ENCODE measurements at places on chromosomes 16 and 17. TPM values are rescaled to one million over a fixed set of nuclear protein-coding genes. Genes with fewer than 3 reads are reported as not detected.

ATP1B2 gene
- total RNA-seq: not detected

RBFOX1 gene
- 0.07 TPM for total RNA-seq

ELMO3 gene
- total RNA-seq: 5.9 TPM

ABCA8 gene
- not detected for total RNA-seq

ASPA gene
- not detected for total RNA-seq

CHTF18 gene
- total RNA-seq: 20.8 TPM

GLP2R gene
- 0.25 TPM for total RNA-seq

DNAH3 gene
- not detected for total RNA-seq

SLFN12 gene
- total RNA-seq: 12.8 TPM

HNF1B gene
- 15.1 TPM for total RNA-seq

RGS9 gene
- total RNA-seq: 10.1 TPM

CCDC40 gene
- total RNA-seq: 4.8 TPM

KRTAP4-6 gene
- total RNA-seq: not detected

ACSM5 gene
- not detected for total RNA-seq

TMEM106A gene
- 5.6 TPM for total RNA-seq

MT1A gene
- not detected for total RNA-seq

BICDL2 gene
- total RNA-seq: 6.9 TPM

ADAT1 gene
- total RNA-seq: 54.6 TPM

XAF1 gene
- 13.3 TPM for total RNA-seq

ABCC11 gene
- not detected for total RNA-seq

TCAP gene
- total RNA-seq: 0.84 TPM

FBXW10 gene
- not detected for total RNA-seq

HLF gene
- 0.25 TPM for total RNA-seq

GUCY2D gene
- total RNA-seq: not detected

SLC5A11 gene
- total RNA-seq: not detected

MT4 gene
- not detected for total RNA-seq

ITGAX gene
- total RNA-seq: 0.14 TPM

SMIM22 gene
- total RNA-seq: 37.0 TPM

MKS1 gene
- total RNA-seq: 16.8 TPM

CDT1 gene
- 11.3 TPM for total RNA-seq

PIK3R5 gene
- total RNA-seq: 1.7 TPM

TBC1D28 gene
- total RNA-seq: not detected

TBC1D26 gene
- total RNA-seq: not detected

C1QTNF1 gene
- total RNA-seq: 4.6 TPM

FN3K gene
- total RNA-seq: 5.8 TPM

SDR42E2 gene
- total RNA-seq: not detected

MEOX1 gene
- total RNA-seq: 2.6 TPM

C17orf113 gene
- 0.75 TPM for total RNA-seq

TEKT1 gene
- total RNA-seq: not detected

SERPINF2 gene
- total RNA-seq: 1.2 TPM

CCL8 gene
- total RNA-seq: not detected

TAF15 gene
- total RNA-seq: 21.2 TPM
